ENCODE measurements at places on chromosomes 7 and 10.
A peak's percentile ranks its signal among the peaks of the same experiment; 100 is the strongest.

DNA sequence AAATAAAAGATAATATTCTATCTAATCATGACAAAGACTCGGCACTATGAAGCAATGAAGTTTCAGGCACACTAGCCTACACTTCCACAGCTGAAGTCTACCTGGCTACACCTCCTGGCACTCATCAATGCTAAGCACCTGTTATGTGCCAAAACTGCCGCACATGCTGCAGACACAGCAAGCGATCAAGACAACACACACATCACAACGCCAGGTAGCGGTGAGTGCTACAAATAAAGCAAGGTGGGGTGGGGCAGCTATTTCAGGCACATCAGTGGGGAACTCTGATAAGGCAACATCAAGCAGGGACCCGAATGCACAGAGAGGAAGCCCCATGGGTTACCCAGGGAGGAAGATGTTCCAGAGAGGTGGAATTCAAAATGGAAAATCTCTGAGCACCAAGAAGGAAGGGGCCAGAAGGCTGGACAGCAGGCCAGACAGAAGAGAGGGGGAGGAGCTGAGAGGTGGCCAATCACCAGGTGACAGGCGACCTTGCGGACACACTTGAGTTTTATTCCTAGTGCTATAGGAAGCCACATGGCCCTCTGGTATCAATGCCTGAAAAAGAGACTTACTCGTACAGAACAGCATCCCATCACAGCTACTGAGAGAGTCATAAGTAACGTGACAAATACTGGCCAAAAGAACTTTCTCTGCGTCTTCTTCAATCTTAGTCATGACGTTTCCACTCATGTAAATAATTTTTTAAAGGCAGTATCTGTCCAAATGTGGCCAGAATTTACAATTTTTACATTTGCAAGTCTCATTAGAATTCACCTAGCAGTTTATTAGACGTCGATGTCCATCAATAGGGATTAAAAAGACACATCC is 8.0 kb downstream of the PSAP start:
- H3K4me3 ChIP-seq: no peak overlapping the region
- H3K27me3 ChIP-seq: no peaks in the 10 kb centered on the region
- peaks cover 6% of the 10 kb centered on the region for H3K36me3 ChIP-seq
- no peak overlapping the region for H3K27ac ChIP-seq
- peaks cover 35% of the 10 kb centered on the region for H3K4me1 ChIP-seq
- no peak for DNase-seq

DNA sequence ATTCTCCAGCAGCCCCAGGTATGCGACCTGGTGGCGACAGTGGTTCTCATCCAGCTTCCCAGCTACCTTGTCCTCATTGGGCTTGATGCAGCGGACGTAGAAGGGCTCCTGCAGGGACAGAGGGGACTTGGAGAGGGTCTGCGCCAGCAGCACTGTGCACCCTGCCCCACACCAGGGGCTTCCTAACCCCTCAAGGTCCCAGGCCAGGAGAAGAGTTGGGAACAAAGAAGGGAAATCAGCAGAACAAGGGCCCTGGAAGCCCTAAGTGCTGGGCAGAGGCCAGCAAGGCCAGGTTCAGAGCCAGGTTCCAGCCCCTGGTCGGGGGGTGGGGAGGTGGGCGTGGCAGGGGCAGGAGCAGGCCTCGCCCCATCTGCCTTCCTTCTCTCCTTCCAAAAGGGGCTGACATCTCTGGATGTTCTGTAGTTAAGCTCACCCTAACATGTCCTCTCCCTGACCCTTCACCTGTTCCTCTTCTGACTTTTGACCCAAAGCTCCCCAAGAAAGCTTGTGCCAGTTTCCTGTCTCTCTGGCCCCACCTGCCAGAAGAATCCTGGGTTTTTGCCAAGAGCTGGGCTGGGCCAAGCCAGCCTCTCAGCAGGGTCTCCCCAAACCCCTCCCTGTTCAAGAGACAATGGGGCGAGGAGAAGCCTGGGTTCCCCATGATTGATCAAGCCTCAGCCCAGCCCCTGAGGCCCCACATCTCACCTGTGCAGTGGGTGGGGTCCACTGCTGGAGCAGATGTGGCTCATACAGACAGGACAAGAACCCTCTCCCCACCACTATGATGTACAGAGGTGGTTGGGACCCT is 11.9 kb downstream of the MYO1G start:
- H3K4me3 ChIP-seq: no peak overlapping the region
- no peak overlapping the region for H3K27ac ChIP-seq
- H3K27me3 ChIP-seq: no peaks in the 10 kb centered on the region

- no peak overlapping the region for H3K27ac ChIP-seq
- no peaks in the 10 kb centered on the region for H3K36me3 ChIP-seq
- H3K4me3 ChIP-seq: peak overlapping the region; percentile 69
Measured at GRCh38 chr7:128940494-128941322, 3.0 kb downstream of the IRF5 start.

DNA sequence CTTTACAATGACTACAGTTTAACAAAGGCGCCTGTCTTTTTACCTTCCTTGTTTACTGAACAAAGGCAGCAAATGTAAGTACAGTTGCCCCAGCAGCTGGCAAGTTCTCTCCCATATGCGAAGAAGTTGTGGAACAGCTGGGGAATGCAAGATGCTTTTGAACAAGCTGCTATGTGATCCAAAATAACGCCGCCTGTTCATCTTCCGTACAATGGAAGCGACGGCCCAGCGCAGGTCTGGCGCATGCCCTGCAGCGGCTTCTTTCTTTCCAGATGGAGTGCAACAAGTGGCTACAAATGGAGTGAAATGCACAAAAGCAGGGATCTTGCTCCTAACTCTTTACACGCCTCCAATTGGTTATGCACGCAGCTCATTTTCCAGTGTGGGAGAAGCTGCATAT is 97.0 kb upstream of the SVIL start:
- no peaks in the 10 kb centered on the region for H3K27me3 ChIP-seq
- no peak overlapping the region for H3K4me3 ChIP-seq
- peaks cover 36% of the 10 kb centered on the region for H3K4me1 ChIP-seq
- DNase-seq: no peak
- no peak overlapping the region for H3K27ac ChIP-seq

- H3K36me3 ChIP-seq: no peaks in the 10 kb centered on the region
- no peak overlapping the region for H3K4me3 ChIP-seq
- H3K27ac ChIP-seq: no peak overlapping the region
Measured at GRCh38 chr7:18530224-18531179, 35.0 kb downstream of the HDAC9 start.

DNA sequence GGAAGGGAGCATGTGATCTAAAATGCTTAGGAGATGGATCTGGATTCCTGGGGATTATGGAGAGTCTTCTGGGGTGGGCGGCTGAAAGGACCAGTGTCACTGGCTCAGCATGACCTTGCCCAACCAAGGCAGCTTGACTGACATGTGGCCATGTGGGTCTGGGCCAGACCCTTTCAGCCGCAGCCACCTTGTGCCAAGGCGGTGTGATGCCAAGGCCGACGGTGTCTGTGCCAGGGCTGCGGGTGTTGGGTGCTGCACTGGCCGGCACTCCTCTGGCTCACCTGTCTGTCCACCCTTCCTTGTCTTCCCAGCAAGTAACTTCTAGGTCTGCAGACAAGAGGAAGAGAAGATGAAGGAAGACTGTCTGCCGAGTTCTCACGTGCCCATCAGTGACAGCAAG is 8.8 kb downstream of the DEPP1 start:
- DNase-seq: no peak
- no peaks in the 10 kb centered on the region for H3K36me3 ChIP-seq
- H3K4me1 ChIP-seq: peaks cover 47% of the 10 kb centered on the region
- H3K27me3 ChIP-seq: no peaks in the 10 kb centered on the region

DNA sequence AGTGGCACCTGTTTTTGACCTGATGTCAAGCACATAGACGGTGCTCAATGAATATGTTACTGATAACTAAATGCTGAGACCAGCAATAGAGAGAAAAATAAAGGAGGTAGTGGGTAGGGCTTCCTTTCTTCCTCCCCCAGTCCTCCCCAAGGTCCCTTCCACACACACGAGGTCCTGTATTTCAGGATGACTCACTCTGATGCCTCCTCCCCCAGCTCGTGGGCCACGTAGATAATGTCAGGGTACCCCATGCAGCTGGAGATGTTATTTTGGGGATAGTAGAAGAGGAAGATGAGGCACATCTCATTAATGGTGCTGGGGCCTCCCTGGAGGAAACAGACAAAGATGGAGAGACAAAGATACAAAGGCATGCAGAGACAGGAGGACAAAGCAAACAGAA is 17.3 kb downstream of the PRSS58 start:
- H3K4me3 ChIP-seq: no peak overlapping the region
- no peak for DNase-seq
- H3K27me3 ChIP-seq: no peaks in the 10 kb centered on the region
- no peak overlapping the region for H3K27ac ChIP-seq
- H3K4me1 ChIP-seq: no peaks in the 10 kb centered on the region

DNA sequence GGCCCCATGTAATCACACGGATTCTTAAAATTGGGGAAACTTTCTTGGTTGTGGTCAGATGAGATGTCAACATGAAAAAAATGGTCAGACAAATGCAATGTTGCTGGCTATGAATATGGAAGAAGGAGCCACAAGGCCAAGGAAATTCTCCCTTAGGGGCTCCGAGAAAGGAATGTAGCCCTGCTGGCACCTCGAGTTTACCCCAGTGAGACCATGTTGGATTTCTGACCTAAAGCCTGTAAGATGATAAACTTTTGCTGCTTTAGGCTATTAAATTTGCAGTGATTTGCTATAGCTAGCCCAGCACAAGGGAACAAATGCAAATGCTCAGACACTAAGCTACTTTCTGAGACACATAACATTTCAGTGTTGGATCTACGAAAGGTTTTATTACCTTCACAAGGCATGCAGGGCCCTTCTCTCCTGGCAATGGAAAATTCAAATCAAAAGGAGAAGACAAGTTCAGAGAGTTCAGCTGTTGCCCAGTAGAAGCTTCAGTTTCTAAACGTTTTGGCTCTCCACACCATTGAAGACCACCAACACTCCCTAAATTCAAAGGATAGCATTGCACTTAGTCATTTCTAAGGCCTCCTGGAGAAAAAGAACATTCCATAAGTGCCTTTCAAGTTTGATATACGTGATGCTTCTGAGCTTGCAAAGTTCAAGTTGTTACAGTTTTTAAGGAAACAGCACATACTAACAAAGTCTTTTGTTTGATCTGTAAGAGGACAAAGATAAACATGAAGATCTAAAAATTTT is 23.4 kb downstream of the MCMBP start:
- peaks cover 84% of the 10 kb centered on the region for H3K36me3 ChIP-seq
- no peak for DNase-seq
- H3K27ac ChIP-seq: no peak overlapping the region
- H3K4me3 ChIP-seq: no peak overlapping the region
- H3K4me1 ChIP-seq: no peaks in the 10 kb centered on the region

DNA sequence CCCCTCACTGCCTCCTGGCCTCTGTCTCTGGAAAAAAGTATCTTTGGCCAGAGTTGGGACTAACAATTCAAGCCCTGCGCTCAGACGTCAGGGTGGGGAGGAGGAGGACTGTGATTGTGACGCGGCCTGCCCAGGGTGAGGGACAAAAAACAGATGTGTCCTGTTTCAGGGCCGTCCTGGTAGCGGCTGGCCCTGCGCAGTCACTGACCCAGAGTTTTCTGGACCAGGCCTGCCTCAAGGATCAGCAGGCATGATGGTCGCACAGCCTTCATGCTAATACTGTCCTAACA is 110.1 kb downstream of the CYTH3 start:
- no peaks in the 10 kb centered on the region for H3K27me3 ChIP-seq
- peaks cover 5% of the 10 kb centered on the region for H3K4me1 ChIP-seq
- no peak overlapping the region for H3K4me3 ChIP-seq
- DNase-seq: no peak

DNA sequence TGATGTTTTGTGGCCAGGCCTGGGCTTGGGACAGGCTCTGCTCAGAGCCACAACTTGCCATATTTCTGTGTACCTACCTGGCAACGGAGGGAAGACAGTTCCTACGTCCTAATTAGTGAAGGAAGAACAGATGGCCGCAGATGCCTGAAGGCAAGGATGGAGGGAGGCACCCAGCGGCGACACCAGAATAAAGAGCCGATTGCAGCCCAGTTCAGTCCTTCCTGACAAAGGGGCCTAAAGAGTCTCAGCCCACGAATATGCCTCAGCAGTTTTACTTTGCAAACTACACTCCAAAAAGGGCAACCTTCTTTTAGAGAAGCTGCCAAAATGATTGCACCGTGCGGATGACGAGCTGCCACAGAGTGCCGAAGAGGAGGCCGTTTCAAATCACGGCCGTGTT is 585.8 kb downstream of the GLRX3 start:
- no peaks in the 10 kb centered on the region for H3K27me3 ChIP-seq
- H3K4me3 ChIP-seq: no peak overlapping the region
- DNase-seq: no peak
- no peaks in the 10 kb centered on the region for H3K4me1 ChIP-seq
- no peaks in the 10 kb centered on the region for H3K36me3 ChIP-seq

- no peaks in the 10 kb centered on the region for H3K36me3 ChIP-seq
- DNase-seq: no peak
- H3K27me3 ChIP-seq: peaks cover 79% of the 10 kb centered on the region
Measured at GRCh38 chr7:8443576-8444467, 10.4 kb downstream of the NXPH1 start.

- H3K36me3 ChIP-seq: no peaks in the 10 kb centered on the region
- no peaks in the 10 kb centered on the region for H3K4me1 ChIP-seq
- H3K27me3 ChIP-seq: no peaks in the 10 kb centered on the region
Measured at GRCh38 chr10:71068861-71069271, 143.5 kb upstream of the UNC5B start.

- H3K36me3 ChIP-seq: no peaks in the 10 kb centered on the region
- no peaks in the 10 kb centered on the region for H3K27me3 ChIP-seq
- H3K27ac ChIP-seq: no peak overlapping the region
Measured at GRCh38 chr7:74579800-74580685, 77.5 kb upstream of the GTF2I start.

DNA sequence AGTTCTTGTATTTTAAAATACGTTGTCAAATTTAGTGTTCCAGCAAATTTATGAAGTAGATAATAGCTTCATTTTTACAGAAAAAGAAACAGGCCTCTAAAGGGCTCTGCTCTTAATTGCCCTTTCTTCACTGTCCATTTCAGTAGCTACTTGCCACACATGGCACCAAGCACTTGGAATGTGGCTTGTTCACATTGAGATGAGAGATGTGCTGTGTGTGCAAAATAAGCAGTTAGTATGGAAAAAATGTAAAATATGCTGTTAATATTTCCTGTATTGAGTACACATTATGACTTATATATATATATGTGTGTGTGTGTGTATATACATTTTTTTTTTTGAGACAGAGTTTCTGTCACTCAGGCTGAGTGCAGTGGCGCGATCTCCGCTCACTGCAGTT is 19.5 kb downstream of the RBM33 start:
- DNase-seq: no peak
- no peak overlapping the region for H3K4me3 ChIP-seq
- no peak overlapping the region for H3K27ac ChIP-seq
- H3K36me3 ChIP-seq: peaks cover 15% of the 10 kb centered on the region

DNA sequence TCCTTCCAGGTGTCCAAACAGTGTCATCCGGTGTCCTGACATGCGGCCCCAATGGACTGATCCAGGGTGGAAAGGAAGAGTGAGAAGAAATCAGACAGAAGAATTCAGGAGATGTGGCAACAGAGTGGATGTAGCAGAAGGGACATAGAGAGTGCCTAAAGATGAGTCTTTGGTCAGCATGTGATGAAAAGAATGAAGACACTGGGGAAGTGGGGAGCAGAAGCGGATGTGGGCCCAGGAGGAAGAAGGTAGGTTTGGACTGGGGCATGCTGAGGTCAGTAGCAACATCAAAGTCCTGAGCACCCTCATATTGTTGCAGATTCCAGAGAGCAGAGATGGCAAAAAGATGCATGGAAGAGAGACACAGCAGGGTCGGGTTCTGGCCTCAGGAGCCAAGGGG is 71.8 kb upstream of the STEAP1B start:
- no peak for DNase-seq
- no peak overlapping the region for H3K4me3 ChIP-seq
- no peaks in the 10 kb centered on the region for H3K27me3 ChIP-seq
- H3K36me3 ChIP-seq: no peaks in the 10 kb centered on the region
- H3K4me1 ChIP-seq: peaks cover 3% of the 10 kb centered on the region
- H3K27ac ChIP-seq: no peak overlapping the region
